ENCODE measurements at places on chromosomes 7 and 10. TPM values are rescaled to one million over a fixed set of nuclear protein-coding genes. Genes with fewer than 3 reads are reported as not detected.

CDH23 gene
- polyA plus RNA-seq, result 0.78 TPM

TCTN3 gene
- 78.2 TPM for polyA plus RNA-seq

SHTN1 gene
- 25.3 TPM for polyA plus RNA-seq

ZNF117 gene
- polyA plus RNA-seq, result 28.8 TPM

EN2 gene
- 0.10 TPM for polyA plus RNA-seq

DNAJC12 gene
- 12.1 TPM for polyA plus RNA-seq

ADAM22 gene
- polyA plus RNA-seq, result 13.6 TPM

NAT16 gene
- polyA plus RNA-seq, result not detected

SOSTDC1 gene
- polyA plus RNA-seq, result 45.8 TPM

SORBS1 gene
- 35.2 TPM for polyA plus RNA-seq

CYP3A7 gene
- polyA plus RNA-seq, result 0.91 TPM

MAGI2 gene
- 32.0 TPM for polyA plus RNA-seq

COBL gene
- 19.1 TPM for polyA plus RNA-seq

SEC61A2 gene
- 17.8 TPM for polyA plus RNA-seq

MYOF gene
- polyA plus RNA-seq, result 30.3 TPM

TMEM178B gene
- polyA plus RNA-seq, result 0.27 TPM

Data from renal cortex interstitium (tissue), 15 donors.